Stimulated activated CD4-positive, alpha-beta T cell treated with anti-CD3 and anti-CD28 coated beads, Interleukin-4, amount 100 ng/mL, for 48 hours (primary cell): ENCODE measurements at places on chromosomes 1 and 21.
A peak's percentile ranks its signal among the peaks of the same experiment; 100 is the strongest.

DNA sequence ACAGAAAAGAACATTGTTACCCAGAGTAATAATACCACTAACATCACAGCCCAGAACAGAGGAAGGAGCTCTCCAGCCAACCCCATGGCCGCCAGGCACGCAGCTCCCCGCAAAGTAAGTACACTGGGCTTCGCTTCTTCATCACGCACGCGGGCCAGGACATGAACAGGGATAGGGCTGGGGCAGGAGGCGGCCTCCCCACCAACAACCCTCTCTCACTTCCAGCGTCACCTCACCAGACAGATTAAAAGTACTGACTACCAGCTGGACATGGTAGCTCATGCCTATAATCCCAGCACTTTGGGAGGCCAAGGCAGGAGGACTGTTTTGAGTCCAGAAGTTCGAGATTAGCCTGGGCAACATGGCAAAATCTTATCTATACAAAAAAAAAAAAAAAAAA, 78.3 kb downstream of the NPHP4 start:
- no peak for DNase-seq

GRCh38 chr1:15681349-15682292, 2.5 kb upstream of the PLEKHM2 start:
- DNase-seq = no peak

GRCh38 chr1:82503822-82504221, 703.1 kb downstream of the ADGRL2 start:
- DNase-seq = no peak

DNA sequence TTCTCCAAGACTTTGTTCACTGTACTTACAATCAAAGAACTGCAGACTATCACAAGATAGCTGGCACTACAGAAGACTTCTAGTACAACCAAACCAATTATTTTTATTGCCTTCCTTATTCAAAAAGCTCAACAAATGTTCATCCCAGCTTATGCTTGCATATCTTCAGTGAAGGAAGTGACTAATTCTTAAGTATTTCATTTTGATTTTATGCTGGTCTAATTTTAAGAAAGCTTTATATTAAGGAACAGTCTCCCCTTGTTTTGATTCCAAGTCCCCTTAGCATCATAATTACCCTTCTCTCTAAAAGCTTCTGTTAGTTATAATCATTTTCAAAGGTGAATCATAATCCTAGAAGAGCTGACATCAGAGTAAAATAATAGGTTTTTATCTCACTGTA, 132.9 kb downstream of the LRRIQ3 start:
- DNase-seq = no peak

DNA sequence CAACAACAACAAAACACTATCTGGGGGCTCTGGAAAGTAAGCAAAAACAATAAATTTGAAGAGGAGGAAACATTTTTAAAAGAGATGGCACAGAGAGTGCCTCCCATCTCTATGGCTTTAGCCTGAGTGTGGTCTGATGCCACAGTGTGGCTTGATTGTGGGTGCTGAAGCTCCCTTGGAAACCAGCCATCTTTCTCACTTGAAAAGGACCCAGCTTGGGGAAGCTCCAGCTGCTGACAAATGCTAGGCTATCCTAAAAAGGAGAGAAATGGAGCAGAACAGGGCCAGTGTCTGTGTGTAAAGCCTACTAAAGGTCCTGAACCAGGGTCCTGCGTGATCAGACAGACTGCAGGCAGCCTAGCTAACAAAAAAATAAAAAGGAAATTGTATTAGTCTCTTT, 642.0 kb upstream of the PTBP2 start:
- DNase-seq = no peak

GRCh38 chr1:154867064-154867825, 2.8 kb downstream of the KCNN3 start:
- DNase-seq = no peak

DNA sequence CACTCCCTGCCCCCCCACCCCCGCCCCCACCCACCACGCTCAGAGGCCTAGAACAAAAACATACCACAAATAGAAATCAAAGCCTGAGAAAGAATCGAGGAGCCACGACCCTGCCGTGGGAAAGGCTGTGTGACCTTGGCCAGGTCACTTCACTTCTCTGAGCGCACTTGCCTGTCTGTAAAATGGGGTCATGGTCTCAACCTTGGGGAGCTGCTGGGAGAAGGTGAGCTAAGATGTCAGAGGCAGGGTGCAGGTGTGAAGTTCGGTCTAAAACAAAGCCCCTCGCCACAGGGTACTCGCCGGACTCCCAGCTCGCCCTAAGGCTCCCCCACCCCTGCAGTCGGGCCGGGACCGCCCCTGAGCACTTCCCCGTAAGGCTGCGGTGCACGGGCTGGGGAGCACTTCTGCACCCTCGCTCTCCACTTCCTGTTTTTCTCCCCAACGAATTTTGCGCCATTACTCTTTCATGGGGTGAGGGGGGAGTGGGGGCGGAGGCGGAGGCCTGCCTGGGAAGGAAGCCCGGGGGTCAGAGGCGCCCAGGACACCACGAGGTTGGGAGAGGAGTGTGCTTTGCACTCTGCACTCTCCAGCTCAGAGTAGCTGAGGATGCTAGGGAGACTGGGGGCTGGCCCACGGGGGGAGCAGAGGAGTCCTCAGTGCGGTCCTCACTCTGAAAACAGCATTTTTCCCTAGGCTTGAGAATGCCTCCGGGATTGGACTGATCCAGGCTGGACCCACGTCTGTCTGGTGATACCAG, 21.9 kb upstream of the PIK3CD start:
- DNase-seq = peak; percentile 69

DNA sequence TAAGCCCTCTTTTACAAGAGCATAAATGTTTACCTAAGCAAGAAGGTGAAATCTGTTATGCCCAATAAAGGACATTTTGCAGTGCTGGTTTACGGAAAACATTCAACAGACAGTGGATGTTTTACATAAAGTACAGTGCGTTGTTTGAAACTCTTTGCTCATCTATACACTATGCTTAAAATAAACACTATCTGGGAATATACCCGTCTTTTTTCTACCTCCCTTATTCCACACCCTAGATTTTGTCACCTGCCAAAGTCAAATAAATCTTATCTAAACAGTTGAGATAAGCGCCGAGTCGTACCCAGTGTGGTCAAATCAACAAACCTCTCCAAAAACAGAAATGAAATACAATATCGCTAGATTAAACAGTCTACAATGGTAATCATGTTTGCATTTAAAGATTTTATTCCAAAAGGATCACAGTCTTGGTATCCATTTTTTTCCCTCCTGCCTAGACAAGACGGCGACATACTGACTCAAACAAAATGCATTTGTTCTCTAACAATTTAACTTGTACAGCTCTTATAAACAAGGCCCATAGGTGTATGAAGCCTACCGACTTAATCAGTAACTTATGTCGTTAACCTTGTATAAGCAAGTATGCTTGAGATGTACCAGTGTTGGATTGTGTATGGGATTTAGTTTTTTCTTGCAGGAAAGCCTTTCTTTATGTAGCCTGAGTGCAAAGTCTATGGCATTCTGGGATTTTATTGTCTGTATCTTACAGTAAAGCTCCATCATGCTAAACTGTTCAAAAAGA, 189.1 kb downstream of the FMN2 start:
- no peak for DNase-seq

DNA sequence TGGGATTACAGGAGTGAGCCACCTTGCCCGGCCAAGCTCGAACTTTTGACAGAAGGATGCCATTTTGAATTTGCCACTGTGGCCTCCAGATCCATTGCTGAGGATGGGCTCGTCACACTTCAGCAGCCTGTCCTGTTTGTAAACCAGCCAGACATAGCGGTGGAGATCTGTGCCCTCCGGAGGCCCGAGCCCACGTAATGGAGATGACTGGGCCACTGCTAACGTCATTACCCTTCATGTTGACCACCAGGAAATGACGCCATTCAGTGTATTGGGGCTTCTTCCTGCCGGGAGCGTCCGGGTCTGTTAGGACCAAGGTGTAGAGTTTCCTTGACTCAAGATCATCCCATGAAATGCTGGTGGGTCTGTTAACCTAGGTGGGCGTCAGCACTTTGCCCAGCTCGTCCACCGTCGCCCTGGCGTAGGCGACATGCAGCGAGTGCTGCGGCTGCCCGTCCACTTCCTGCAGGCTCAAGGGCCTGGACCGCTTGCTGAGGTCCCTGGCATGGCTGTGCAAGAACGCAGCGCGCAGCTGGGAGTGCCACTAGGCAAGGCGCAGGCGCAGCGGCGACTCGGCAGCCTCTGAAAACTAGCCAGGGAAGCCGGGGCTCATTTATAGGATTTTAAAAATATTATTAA, 40.8 kb downstream of the PTPRC start:
- no peak for DNase-seq

- no peak for DNase-seq
These were observed 5.9 kb upstream of the SHISAL2A start for GRCh38 chr1:52627028-52627427.
